Effector memory CD4-positive, alpha-beta T cell (primary cell): ENCODE measurements at places on chromosomes 7 and 10.

GRCh38 chr10:131176907-131177306, 134.6 kb downstream of the TCERG1L start:
- DNase-seq = no peak

DNA sequence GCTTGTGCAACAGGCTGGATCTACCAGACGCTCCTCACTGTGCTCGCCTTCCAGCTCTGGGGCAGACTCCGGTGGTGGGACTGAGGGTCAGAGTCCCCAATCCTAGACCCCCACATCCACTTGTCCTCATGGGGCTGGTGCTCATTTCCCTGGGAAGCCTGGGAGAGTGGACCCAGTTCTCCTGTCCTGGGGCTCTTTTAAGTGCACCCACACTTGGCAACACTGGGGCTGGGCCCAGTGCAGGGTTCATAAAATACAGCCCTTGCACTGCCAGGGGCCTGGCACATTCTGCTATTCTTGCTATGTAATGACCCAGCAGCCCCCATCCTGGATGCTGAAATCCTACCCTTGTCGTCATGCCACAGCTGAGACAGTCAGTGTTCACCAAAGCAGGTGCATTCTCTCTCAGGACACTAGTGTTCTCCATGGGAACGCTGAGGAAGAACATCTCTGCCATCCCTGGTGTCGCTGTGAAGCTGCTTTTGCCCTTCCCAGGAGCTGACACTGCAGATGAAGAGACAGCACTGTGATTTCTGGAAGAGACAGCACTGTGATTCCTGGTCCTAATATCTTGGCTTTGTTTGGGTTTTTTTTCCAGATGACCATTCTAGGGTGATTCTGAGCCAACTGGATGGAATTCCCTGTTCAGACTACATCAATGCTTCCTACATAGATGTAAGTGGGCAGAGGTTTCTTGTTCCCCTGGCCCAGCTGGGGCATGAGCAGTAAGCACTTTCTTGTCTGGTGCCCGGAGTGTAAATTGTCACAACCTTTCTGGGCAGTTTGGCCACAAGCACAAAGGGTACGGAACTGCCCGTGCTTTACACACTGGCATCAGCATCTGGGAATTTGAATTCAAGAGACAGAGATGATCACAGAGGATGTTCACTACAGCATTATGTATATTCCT, 65.6 kb downstream of the MKI67 start:
- no peak for DNase-seq

- peak; percentile 67 for DNase-seq
Observed at GRCh38 chr10:84333864-84334451, 5.6 kb downstream of the CCSER2 start.

DNA sequence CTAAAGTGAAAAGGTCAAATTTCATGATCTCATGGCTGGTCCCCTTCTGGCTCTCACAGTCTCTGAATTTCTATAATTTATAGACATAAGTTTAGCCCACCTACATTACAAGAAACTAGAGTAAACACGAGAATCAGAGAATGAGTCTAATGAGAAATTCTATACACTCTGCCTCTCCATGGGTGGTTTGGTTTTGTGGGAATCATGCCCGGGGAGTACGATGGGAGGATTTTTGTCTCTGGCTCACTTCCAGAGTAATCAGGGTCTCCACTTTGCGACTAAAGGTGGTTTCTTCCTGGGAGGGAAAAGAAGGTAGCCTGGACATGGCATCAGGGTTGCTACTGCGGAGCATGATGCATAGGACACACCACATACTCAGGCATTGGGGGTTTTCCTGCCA, 69.7 kb downstream of the MRC1 start:
- DNase-seq = no peak

GRCh38 chr10:76073524-76073923, 642.1 kb downstream of the LRMDA start:
- DNase-seq = no peak

- DNase-seq = no peak
Observed at GRCh38 chr7:113100121-113100603, 13.5 kb upstream of the GPR85 start.

DNA sequence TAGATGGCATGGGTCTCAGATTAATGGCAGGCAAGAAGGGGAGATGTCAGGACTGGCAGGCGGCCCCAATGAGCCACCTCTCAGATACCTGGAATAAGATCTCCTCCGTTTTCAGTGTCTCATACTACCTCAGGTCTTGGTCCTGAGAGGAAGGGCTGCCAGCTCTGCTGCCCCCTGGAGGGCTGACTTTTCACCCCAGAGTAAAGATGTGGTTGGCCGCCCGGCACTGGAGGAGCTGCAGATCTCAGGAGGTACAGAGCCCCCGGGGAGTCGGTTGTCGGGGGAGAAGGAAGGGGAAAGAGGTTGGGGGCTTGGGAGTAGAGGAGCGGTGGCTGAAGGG, 642 bp upstream of the COL13A1 start:
- no peak for DNase-seq

- no peak for DNase-seq
Observed at GRCh38 chr7:137221467-137221866, 122.1 kb downstream of the PTN start.

- no peak for DNase-seq
Observed at GRCh38 chr7:18166002-18166401, 138.4 kb upstream of the PRPS1L1 start.

DNA sequence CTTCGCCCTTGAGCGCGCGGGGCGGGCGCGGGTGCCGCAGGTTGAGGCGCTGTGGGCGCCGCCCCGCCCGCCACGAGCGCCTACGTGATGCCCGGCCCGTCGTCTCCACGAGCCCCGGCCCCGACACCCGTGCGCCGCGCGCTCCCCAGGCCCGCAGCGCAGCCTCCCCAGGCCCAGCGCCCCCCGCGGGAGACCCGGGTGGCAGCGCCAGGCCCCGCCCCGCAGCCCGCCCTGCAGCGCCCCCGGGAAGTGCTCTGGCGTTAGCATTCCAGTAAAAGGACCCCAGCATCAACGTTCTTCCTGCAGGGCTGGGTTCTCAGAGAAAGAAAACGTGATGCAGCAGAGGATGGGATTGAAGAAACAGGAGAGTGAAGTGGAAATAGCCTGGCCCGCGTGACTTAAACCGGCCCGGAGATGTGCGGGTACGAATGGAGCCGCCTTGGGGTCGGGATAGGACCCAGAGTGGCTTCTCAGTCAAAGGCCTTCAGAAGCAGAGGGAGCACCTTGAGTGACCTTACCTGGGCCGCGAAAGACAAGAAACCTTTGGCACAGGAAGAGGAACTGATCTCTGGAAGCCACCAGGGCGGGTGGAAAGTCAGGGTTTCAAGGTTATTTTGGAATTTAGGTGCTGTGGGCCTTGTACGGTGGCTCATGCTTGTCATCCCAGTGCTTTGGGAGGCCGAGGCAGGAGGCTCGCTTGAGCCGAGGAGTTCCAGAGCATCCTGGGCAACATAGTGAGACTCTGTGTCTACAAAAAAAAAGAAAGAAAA, 1.8 kb downstream of the PFKP start:
- DNase-seq = no peak

- no peak for DNase-seq
Observed at GRCh38 chr10:77580482-77580881, 57.1 kb downstream of the KCNMA1 start.

DNA sequence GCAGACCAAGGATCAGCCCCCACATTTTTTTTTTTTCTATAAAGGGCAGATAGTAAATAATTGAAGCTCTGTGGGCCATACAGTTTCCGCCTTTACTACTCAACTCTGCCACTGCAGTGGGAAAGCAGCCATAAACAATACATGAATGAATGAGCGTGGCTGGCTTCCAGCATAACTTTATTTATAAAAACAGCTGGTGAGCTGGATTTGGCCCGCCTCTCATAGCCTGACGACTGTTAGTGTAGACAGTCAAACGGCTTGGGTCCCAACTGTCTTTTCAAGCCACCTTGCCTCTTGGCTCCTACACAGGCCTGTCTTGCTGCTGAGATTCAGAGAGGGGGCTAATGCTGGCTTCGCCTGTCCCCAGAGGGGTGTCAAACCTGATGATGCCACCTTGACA, 169.8 kb upstream of the GPR26 start:
- no peak for DNase-seq

GRCh38 chr10:6314620-6315205, 112.0 kb downstream of the PFKFB3 start:
- DNase-seq = no peak

- no peak for DNase-seq
Observed at GRCh38 chr7:26696161-26696560, 168.2 kb downstream of the SKAP2 start.
